Upper lobe of right lung (tissue), 1 donor: ENCODE measurements at places on chromosomes 1 and 21. TPM values are rescaled to one million over a fixed set of nuclear protein-coding genes. Genes with fewer than 3 reads are reported as not detected.

DNA sequence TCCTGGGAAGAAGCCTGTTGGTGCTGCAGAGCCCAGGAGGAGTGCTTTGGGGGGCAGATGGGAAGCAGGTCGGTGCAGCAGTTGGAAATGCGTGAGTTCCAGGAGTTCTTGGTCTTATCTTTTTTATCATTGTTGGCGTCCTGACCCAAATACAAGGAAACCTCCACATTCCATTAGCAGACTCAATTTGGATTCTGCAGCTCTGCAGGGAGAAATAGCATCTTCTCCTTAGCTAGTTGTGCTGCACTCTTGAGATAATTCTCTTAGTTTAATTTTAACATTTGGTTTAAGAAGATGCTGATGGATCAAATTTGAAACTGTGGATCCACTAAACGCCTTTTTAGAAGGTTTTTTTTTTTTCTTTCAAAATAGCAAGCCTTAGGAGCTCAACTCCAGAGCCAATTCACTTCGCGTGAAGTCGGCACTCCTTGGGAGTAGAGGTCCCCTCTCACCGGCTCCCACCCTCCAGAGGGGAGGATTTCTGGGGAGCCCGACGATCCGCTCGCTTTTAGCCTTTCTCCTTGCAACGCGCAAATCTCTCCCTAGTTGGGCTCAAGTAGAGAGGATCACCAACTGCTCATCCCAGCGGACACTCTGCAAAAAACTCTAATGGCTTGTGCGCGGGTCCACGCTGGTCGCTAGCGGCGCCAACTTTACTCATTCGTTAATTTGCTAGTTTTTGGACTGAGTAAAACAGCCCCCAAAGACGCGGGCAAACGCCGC lies 1.3 kb downstream of the PLD5 start:
- DNase-seq: no peak

GRCh38 chr1:225891229-225891972 lies 2.5 kb upstream of the LEFTY1 start:
- no peak for DNase-seq

DNA sequence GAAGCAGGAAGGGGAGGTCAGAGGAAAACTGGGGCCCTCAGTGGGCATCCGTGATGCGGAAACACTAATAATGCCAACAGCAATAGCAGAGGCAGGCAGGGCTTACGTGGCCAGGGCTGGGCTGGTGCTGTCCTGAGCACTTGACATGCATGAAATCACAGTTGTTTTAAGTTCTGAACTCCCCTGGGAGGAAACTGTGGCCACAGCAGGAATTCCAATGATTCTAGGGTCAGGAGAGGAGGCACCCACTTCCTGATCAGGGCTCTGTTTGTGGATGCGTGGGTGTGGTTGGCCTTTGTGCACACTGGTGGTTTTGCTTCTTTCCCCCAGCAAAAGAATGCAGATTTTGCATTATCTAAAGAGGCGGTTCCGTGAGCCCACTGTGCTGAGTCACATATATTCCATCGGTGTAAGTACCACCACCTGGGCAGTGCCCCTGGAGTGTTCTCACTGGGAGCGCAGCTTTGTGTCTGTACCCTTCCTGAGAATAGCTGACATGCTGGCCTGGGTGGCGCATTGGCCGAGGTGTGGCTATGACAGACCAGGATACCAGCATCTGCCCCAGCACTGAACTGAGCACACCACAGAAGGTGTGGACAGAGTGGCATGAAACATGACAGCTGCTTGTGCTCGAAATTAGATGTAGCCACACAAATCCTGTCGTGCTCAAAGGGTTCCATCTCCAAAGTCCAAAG lies 71.0 kb downstream of the PDE9A start:
- DNase-seq: no peak

DNA sequence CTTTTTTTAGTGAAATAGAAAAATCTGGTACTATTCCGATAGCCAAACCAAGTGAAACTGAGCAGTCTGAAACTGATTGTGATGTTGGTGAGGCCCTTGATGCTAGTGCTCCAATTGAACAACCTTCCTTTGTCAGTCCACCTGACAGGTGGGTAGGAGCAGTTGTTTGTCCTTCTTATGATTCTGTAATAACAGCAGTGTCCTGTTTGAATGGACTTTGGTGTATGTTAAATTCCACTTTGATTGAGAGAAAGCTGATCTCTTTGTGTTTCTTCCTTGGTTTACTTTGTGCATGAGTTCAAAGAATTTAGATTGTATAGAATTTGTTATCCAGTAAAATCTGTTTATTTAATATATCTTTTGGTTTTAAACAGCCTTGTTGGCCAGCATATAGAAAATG lies 24.3 kb downstream of the SUCO start:
- DNase-seq: no peak

GRCh38 chr1:114097109-114097508 lies 56.6 kb downstream of the SYT6 start:
- DNase-seq: no peak

GRCh38 chr1:17640393-17640792 lies 100.9 kb downstream of the ARHGEF10L start:
- no peak for DNase-seq

Gene SPATA21
- total RNA-seq: not detected

Gene THRAP3
- 88.6 TPM for total RNA-seq

Gene WNT3A
- total RNA-seq: 10.1 TPM

Gene SLFNL1
- 2.8 TPM for total RNA-seq
